ENCODE measurements at places on chromosomes 6 and 20. TPM values are rescaled to one million over a fixed set of nuclear protein-coding genes. Genes with fewer than 3 reads are reported as not detected.

The BPIFB3 gene
- total RNA-seq, result not detected

The CUL9 gene
- total RNA-seq, result 35.3 TPM

DNA sequence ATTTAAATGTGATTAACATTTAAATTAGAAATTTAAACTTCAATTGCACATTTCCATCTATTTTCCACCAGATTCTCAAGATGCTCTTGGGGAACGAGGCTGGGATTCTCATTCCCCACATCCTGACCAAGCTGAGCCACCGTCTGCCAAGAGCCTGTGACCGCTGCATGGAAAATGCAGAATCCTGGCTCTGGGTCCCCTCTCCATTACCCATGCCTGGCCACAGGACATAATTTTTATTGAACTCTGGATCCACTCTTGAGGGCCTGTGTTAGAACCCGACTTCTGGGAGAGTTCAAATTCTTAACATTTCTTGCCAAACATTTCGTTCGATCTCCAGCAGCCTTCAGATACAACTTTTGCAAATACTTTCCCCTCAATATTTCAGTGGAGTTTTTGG, 201.6 kb upstream of the SNX9 start:
- no peak for DNase-seq

DNA sequence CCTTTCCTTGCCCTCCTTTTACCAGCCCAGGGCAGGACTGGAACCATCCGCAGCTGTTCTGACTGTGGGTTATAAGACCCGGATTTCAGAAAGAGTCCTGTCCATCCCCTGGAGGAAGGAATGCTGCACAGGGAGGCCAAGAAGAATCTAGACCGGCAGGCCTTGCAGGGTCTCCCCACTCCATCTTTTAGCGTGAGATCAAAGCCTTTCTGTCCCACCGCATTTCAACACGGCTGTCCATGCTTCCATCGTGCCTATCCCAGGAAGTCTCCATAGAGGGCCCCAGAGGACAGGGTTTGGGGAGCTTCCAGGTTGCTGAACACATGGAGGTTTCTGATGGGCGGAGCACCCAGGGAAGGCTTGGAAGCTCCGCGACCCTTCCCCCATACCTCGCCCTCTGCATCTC, 79.3 kb upstream of the AGPAT4 start:
- DNase-seq, result no peak

DNA sequence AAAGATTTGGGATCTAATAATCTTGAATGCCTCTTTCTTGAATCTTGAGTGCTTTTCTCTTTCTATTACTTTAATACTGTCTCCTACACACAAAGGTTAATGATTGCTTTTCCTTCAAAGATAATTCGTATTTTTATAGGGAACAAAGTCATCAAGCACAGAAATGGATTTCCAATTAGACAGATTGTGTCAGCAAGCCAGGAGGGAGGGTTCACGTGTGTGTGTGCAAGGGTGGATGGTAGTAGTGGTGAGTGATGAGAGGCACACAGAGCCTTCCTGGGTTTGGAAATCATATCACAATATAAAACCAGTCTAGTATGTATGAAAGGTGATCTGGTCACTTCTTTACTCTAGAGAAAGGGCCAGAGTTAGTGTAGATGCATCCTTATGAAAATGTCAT, 51.2 kb upstream of the NEDD9 start:
- DNase-seq, result no peak

GRCh38 chr20:40650707-40651106, 38.3 kb downstream of the MAFB start:
- DNase-seq, result no peak
